Cardiac fibroblast (primary cell): ENCODE measurements at places on chromosomes 7 and 10.

- no peak for DNase-seq
These were observed 78.6 kb upstream of the ADRB1 start for GRCh38 chr10:113965077-113965476.

DNA sequence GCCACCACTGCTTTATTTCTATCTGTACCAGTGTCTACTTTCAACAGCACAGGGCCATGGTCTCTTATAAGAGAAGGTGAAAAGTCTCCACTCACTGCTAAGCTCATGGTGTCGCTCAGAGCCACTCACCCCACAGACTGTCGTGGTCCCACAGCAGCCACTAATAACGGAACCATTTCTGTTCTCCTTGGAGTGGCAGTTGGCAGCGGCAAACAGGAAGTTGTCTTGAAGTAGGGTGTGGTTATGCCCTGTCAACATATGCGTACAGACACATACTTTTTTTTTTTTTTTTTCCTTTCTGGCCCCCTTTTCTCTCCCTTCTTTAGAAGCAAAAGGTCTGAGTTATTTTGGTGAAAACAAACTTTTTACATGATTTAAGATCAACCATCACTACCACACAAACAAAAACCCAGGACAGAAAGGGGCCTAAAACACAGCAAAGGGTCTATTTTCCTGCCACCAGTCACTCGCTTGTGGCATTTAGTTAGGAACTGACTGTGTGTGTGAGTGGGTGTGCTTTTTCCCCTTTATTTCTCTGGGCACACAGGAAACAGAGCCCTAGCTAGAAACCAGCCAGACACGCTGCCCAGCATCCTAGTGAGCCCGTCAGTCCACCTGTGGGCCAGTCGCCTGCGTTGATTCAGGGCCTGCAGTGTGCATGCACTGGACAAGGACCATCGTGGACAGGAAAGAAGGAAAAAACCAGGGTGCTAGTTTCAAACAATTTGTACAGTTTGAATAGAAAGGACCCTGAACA lies 96.7 kb upstream of the EFCAB10 start:
- DNase-seq, result no peak

DNA sequence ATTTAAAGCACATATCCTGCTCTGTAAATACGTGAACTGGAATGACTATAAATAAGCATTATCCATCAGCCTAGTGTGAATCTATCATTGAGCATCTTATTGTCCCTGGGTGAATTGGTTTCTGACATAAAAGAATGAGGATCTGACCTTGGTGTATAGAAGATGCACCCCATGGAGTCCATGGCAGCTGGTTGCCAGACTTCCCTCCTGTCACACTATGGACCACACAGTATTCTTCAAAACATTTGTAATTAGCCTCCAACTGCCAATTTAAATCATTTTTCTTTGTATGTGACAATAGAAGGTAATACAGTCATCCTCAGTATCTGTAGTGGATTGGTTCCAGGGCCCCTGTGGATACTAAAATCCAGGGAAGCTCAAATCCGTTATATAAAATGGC lies 238.1 kb upstream of the ZWINT start:
- DNase-seq, result no peak

DNA sequence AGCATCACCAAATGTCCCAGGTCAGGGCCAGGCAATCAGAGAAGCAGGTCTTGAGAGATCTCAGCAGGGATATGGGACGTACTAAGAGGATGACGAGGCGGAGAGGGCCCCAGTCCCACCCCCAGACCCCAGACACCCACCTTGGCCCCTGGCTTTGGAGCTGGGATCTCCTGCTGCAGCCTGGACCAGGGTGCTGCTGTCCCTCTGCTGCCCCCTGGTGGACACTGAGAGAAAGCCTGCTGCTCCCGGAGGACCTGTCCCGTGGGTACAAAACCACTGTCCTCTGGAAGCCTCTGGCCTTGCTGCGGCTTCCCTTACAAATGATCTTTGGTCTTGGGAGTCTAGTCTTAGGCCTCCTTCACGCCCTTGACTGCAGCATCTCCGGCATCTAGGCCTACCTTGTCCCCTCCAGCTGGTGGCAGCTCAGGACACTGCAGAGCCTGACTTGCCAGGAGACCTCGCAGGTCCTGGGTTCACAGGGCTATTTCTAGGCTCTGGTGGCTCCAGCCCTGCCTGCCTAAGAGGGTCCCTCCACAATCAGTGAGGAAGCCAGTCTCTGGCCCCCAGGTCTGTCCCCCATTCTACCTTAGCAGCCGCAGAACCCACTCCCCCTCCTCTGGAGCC lies 97.1 kb downstream of the RGS10 start:
- peak; percentile 83 for DNase-seq

DNA sequence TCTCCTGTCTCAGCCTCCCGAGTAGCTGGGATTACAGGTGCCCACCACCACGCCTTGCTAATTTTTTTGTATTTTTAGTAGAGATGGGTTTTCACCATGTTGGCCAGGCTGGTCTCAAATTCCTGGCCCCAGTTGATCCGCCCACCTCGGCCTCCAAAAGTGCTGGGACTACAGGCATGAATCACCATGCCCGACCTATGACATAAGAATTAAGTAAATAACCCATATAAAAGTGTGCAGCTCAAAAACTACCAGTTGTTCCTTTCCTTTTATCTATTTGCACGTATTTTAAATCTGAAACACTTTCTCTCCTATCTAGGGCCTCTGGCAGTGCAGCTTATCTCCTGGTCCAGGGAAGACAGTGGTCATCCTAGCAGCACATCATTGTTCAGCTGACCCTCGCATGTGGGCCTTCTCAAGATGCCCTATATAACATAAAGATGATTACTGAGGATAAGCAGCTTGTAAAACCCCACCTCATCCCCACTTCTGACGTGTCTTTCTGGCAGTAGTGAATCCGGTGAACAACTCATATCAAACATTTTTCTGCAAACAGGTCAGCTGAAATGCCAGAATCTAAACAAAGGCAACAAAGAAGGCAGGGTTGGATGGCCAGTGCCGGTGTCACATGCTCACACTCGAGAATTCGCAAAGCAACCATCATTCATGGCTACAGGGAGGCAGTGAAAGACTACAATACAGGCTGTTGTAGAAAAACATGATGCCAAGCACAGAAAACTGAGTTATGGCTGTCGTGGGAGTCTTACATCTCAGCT lies 36.0 kb upstream of the KCNIP2 start:
- peak; percentile 18 for DNase-seq

GRCh38 chr10:11462071-11462470 lies 149.4 kb downstream of the USP6NL start:
- no peak for DNase-seq

GRCh38 chr7:34850681-34851080 lies 186.6 kb downstream of the DPY19L1 start:
- DNase-seq, result no peak

GRCh38 chr7:122137251-122138077 lies 6.6 kb downstream of the AASS start:
- DNase-seq, result peak; percentile 25
